Naive thymus-derived CD4-positive, alpha-beta T cell (primary cell): ENCODE measurements at places on chromosomes 5 and 9. TPM values are rescaled to one million over a fixed set of nuclear protein-coding genes. Genes with fewer than 3 reads are reported as not detected.

The ARHGEF37 gene
- 0.47 TPM for polyA plus RNA-seq

The LPAR1 gene
- not detected for polyA plus RNA-seq

The CORO2A gene
- polyA plus RNA-seq = 6.6 TPM

The GALNT12 gene
- 4.3 TPM for polyA plus RNA-seq

The GDNF gene
- polyA plus RNA-seq = not detected

DNA sequence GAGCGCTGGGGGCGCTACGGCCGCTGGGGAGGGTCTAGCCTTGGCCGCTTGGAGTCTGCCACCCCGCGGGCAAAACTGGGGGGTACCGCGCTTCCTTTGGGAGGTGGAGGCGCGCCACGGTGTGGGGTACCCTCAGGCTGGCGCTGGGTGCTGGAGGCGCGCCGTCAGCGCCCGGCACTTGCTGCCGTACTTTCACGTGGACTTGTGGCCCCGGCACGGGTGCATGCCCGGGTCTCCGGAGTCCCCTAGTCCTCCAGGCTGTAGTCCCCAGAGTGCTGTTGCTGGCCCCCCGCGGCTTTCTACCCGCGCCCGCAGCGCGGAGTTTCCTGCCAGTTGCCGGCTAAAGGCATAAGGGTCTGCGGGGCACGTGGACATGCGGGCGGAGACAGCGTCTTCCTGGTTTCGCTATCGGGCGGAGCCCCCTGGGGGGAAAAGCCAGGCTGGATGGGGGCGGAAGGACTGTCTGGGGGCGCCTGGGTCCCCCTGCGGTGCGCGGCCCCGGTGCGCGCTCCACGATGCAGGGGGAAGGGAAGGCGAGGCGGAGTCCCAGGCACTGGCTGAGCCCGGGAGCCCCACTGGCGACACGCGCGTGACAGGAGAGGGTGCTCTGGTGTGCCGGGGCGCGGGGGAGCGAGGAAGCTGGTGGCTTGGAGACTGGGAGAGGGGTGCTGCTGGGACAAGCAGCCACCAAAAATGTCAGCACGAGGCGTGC is 666 bp downstream of the PPARGC1B start:
- H3K4me3 ChIP-seq = peak overlapping the region; percentile 84
- H3K27me3 ChIP-seq = no peaks in the 10 kb centered on the region
- H3K36me3 ChIP-seq = no peaks in the 10 kb centered on the region
- DNase-seq = peak; percentile 34
- peak overlapping the region; percentile 67 for H3K27ac ChIP-seq

- H3K27ac ChIP-seq = no peak overlapping the region
- no peaks in the 10 kb centered on the region for H3K4me1 ChIP-seq
- no peak overlapping the region for H3K4me3 ChIP-seq
- no peaks in the 10 kb centered on the region for H3K36me3 ChIP-seq
- DNase-seq = no peak
Measured at GRCh38 chr5:57805732-57806131, 323.1 kb upstream of the ACTBL2 start.

DNA sequence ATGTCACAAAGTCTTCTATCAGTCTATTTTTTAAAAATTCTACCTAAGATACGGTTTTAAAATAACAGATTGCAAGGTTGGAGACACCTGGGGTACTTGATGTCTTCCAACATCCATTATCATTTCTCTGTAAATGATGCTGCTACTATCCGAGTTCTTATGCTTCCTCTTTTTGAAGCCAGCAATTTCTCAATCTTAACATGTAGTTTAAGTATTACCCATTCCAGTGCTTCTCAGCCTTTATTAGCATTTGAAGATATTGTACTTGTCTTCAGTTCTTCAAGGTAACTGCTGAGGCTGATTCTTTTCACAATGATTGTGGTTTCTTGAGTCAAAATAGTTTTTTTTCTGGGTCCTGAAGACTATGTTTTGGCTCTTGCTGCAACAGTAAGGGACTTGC is 96.4 kb upstream of the SELENOP start:
- peak overlapping the region; percentile 72 for H3K4me3 ChIP-seq
- H3K27ac ChIP-seq = peak overlapping the region; percentile 76
- H3K36me3 ChIP-seq = no peaks in the 10 kb centered on the region
- H3K4me1 ChIP-seq = no peaks in the 10 kb centered on the region
- no peak for DNase-seq
- no peaks in the 10 kb centered on the region for H3K27me3 ChIP-seq

DNA sequence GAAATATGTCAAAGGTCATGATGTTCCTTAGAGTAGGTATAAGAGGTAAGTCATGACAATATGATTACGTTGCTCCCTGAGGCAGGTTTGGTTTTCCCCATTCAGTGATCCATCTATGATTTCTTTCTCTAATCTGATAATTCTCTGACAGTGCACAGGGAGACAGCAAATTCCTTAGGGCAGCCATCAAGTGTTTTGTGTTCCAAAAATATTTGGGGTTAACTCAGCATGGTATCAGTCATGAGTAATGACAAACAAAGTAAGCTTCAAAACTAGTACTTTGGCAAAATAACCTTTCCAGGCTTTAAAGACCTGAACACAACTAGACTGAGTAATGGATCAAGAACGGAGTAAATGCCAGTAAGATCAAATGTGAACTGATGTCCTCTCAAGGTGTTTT is 55.3 kb upstream of the SPATA31E1 start:
- H3K27ac ChIP-seq = no peak overlapping the region
- no peak overlapping the region for H3K4me3 ChIP-seq
- H3K36me3 ChIP-seq = no peaks in the 10 kb centered on the region
- H3K4me1 ChIP-seq = no peaks in the 10 kb centered on the region
- H3K27me3 ChIP-seq = no peaks in the 10 kb centered on the region
- DNase-seq = no peak

- H3K27ac ChIP-seq = no peak overlapping the region
- DNase-seq = no peak
- no peak overlapping the region for H3K4me3 ChIP-seq
Measured at GRCh38 chr9:71630377-71630995, 137.8 kb downstream of the CEMIP2 start.

- no peaks in the 10 kb centered on the region for H3K27me3 ChIP-seq
- peaks cover 22% of the 10 kb centered on the region for H3K36me3 ChIP-seq
- H3K4me1 ChIP-seq = peaks cover 10% of the 10 kb centered on the region
- DNase-seq = no peak
- H3K27ac ChIP-seq = no peak overlapping the region
Measured at GRCh38 chr5:133108481-133108921, 56.7 kb downstream of the HSPA4 start.

DNA sequence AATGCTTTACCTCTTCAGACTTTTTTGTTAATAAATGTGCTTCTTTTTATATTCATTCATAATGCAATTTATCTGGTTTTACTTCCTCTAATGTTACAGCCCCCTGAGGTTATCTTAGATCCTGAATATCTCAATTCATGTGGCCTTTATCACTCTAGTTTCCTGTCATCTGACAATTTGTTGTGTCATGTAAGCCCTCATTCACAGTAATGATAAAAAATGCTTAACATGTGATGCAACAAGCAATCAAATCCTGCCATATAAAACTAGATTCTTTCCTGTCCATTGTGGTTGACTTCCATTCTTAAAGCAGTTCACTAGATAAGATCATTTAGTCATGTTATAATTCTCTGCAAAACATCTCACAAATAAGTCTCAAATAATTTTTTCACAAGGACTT is 991.2 kb upstream of the ACO1 start:
- H3K27ac ChIP-seq = no peak overlapping the region
- no peaks in the 10 kb centered on the region for H3K27me3 ChIP-seq

DNA sequence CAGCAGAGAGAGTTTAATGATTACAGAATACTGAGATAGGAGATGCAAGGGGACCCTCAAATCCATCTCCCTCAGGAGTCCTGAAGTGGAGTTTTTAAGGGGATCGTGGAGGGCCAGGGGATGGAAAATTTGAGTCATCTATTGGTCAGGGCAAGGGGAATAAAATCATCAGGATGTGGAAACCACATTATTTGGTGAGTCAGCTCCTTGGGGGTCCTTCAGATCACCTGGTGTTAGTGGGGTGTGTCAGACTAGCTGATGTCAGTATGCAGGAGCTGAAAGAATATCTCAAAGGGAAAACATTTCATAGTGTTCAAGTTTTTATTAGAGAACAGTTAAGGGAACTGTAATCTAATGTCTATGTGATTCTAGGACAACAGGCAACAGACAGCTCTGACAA is 183.0 kb upstream of the FTMT start:
- H3K4me1 ChIP-seq = no peaks in the 10 kb centered on the region
- no peak for DNase-seq
- no peaks in the 10 kb centered on the region for H3K27me3 ChIP-seq
- H3K36me3 ChIP-seq = no peaks in the 10 kb centered on the region
- no peak overlapping the region for H3K4me3 ChIP-seq

DNA sequence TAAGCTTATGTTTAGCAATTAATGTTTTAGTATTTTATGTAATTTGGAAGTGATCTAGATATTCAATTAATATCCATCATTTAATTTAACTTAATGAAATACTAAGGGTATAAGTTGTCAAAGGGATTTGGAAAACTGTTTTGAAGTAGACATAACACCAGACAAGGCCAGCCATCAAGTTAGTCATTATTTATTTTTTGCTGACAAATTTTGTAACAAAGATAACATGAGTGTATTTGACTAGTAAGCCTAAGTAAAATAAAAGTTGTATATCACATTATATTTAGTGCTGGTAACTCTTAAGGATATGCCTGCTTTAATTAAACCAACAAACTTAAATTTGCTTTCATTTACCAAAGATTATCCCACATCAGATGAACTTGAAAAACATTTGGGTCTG is 125.9 kb upstream of the TNFAIP8 start:
- no peaks in the 10 kb centered on the region for H3K36me3 ChIP-seq
- no peak overlapping the region for H3K4me3 ChIP-seq
- DNase-seq = no peak
- no peaks in the 10 kb centered on the region for H3K4me1 ChIP-seq
- H3K27ac ChIP-seq = no peak overlapping the region

GRCh38 chr5:130462516-130462915 is 558.3 kb downstream of the CHSY3 start:
- no peaks in the 10 kb centered on the region for H3K4me1 ChIP-seq
- no peak for DNase-seq
- no peaks in the 10 kb centered on the region for H3K27me3 ChIP-seq
- no peaks in the 10 kb centered on the region for H3K36me3 ChIP-seq
- H3K4me3 ChIP-seq = no peak overlapping the region
- no peak overlapping the region for H3K27ac ChIP-seq

DNA sequence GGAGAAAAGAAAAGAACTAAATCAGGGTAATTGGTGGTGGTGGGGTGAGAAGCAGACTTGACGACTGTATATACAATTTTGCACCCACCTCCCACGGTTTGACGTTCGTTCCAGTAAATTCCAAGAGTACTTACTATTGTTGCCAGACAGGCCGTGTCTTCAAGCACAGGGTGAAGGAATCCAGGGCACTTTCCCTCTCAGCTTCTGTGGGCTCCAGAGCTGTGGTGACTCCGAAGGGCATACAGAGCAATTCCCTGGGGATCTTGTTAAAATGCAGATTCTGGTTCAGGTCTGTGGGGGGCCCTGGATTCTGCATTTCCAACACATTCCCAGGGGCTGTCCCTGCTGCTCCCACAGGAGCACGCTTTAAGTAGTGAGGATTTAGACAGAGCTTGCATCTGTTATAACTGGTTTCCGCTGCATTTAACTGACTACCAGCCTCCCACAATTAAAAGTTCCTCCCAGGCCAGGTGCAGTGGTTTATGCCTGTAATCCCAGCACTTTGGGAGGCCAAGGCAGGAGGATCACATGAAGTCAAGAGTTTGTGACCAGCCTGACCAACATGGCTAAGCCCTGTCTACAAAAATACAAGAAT is 49.3 kb upstream of the FANCC start:
- no peak overlapping the region for H3K4me3 ChIP-seq
- DNase-seq = no peak
- H3K27ac ChIP-seq = no peak overlapping the region
- no peaks in the 10 kb centered on the region for H3K27me3 ChIP-seq

GRCh38 chr9:114228016-114228808 is 72.9 kb downstream of the COL27A1 start:
- H3K27me3 ChIP-seq = no peaks in the 10 kb centered on the region
- no peak overlapping the region for H3K27ac ChIP-seq
- H3K4me3 ChIP-seq = no peak overlapping the region
- H3K4me1 ChIP-seq = no peaks in the 10 kb centered on the region
- H3K36me3 ChIP-seq = no peaks in the 10 kb centered on the region

DNA sequence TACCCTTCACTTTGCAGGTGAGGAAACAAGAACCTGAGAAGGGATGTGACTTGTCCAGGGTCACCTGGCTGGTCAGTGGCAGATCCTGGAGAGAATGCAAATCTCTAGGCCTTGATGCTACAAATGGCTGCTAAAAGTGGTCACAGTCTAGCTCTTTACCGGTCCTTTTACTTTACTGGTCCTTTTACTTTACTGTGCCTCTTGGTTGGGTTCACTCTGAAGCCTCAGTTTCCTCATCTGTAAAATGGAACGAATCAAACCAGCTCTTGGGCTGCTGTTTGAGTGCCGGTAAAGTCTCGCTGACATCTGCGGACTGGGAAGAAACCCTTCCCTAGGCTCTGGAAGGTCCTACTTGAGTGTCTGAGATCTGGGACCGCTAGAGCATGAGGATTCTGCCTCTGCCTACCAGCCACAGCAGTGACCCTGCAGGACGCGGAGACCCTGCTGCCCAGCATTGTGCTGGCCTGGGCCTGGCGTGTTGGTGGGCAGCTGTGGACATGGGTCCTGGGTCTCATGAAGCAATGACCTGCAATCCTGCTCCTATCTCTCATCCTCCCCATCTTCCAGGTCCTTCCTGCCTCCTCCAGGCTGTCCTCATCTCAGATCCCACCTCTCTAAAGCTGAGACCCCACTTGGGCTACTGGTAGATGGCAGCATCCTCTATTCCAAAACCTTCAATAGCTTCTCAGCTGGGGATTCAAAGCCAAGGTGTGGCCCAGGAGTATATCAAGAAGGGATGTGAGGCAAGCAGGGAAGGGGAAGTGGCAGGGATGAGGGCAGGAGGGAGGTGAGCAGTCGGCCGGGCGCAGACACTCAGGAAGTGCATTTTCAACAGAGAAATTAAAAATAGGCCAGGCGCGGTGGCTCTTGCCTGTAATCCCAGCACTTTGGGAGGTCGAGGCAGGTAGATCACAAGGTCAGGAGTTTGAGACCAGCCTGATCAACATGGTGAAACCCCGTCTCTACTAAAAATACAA is 13.3 kb downstream of the CORO2A start:
- no peaks in the 10 kb centered on the region for H3K36me3 ChIP-seq
- H3K27ac ChIP-seq = no peak overlapping the region
- H3K4me1 ChIP-seq = no peaks in the 10 kb centered on the region
- no peak for DNase-seq

- H3K27ac ChIP-seq = no peak overlapping the region
- no peak overlapping the region for H3K4me3 ChIP-seq
- H3K4me1 ChIP-seq = no peaks in the 10 kb centered on the region
- H3K36me3 ChIP-seq = no peaks in the 10 kb centered on the region
- DNase-seq = no peak
Measured at GRCh38 chr5:10009802-10010201, 239.9 kb downstream of the ATPSCKMT start.
